ENCODE measurements at places on chromosomes 2 and 18.
A peak's percentile ranks its signal among the peaks of the same experiment; 100 is the strongest.

DNA sequence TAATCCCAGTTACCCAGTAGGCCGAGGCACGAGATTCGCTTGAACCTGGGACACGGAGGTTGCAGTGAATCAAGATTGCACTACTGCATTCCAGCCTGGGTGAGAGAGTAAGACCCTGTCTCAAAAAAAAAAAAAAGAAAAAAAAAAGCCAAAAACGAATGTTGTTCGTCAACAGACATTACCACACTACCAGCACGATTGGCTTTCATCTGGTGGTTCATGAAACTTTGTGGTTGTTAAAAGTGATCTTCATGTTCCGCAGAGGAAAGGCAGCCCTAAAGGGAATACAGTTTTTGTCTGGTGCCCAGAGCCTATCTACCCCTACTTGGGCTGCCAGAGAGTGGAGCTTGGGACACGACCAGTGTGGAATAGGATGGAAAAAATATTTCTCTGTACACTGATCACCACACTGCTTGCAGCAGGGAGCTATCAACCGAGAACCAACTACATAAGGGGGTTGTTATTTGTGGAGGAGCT, 13.6 kb upstream of the CXCR4 start:
- peak; percentile 64 for DNase-seq

DNA sequence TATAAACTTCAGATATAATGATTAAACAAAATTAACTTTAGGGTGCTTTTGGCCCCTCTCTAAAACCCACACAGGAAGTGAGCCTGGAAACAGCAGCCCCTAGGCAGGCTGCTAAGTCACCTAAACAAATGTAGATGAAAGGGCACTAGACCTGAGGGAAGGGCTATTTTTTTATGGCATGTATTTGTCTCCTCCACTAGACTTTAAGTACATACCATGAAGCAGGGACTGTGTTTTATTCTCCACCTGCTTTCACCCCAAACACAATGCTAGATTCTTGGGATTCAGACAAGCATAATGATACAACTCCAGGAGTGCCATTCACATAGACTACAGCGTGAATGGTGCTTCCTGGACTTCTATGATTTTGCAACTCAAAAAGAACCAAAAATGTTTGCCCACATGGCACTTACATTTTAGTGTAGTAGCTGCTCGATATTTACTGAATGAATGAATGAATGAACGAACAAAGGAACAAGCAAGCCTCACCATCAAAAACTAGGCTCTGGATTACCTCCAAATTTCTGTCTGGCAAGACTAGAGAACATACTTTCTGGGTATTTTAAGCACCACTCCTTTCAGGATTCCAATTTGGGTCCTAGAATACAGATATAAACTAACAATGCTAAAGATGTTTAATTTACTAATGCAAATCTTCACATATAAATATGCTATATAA, 10.1 kb downstream of the ATAD2B start:
- no peak for DNase-seq

DNA sequence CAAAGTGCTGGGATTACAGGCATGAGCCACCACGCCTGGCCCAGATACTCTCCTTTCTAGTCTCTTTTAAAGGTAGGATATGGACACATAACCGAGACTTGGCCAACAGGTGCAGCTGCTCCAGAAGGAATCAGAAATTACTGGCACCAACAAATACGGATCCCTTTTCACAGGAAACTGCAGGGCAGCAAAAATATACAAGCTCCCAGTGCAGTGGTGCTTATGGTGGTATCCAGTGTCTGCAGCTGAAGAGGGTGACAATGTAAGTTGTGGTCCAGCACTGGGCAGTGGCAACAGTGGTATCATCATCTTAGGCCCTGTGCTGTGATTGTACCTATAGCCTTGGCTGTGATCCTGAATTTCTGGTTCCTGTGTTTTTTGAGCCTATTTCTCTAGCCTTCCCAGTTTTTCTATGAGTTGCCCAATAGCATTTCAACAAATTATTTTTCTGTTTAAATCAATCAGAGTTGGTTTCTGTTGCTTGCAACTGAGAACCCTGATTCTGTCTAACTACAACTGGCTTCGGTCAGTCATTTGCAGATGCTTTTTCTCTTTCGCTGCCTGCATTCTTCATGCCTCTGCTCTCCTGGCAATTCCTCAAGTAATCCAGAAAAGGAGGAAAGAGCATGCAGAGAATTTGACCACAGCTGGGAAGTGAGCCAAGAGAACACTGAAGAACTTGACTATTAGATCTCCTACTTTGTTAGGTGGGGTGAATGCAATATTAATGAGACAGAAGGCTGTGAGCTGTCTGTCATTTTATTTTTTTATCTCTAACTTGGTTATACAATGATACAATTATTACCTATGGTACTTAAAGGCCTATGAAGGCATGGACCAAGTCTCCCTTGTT, 30.8 kb upstream of the EML4 start:
- DNase-seq = no peak

DNA sequence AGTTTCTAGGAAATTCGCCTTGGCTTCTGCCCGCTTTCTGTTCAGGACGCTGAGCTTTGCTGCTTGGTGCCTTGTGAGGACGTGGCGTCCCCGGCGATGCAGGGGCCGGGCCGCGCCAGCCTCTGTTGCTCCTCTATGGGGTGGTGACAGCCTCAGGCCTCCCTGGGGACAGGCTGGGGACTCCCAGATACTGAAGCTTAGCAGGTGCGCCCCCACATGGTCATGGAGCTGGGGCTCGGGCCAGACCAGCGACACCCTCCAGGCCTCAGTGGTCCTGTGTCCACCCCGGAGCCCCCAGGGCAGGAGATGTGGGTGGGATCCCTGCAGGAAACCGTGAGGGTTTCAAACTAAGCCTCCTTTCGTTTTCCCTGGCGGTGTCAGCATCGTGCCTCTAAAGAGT, 29.2 kb downstream of the KCNG2 start:
- no peak for DNase-seq

DNA sequence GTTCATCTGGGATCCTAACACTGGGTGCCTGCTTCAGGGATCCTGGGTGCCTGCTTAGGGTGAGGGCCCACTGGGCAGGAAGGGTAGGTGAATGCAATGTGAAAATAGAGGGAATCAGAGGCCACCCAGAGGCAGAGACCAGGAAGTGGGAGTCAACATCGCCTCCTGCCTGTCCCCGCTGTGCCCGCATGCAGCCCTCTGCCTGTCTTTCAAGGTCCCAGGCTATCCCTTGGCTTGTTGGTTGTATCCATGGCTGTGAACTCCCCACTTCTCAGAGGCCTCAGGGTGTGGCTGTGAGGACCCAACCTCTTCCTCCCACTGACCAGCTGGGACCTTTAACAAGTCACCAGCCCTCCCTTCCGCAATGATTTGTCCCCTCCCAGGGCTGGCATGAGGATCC, 26.5 kb downstream of the PSD4 start:
- no peak for DNase-seq

DNA sequence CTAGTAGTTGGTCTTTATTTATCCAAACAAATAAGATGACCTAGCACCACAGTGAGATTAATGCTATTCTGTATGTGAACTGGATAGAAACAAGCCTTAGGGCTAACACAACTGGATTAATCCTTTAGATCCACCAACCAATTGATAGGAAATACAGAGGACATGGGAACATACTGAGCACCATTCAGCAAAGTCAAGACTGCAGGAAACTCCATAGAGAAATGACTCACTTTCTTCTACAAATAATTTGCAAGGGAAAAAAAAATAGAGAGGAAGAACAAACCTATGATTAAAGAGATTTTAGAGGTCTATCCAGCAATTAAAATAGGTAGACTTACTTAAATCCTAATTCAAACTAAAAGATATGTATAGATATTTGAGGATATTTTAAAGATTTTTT, 23.9 kb downstream of the WDFY1 start:
- DNase-seq = no peak

GRCh38 chr2:238220274-238220891, 16.9 kb upstream of the ILKAP start:
- DNase-seq = no peak

DNA sequence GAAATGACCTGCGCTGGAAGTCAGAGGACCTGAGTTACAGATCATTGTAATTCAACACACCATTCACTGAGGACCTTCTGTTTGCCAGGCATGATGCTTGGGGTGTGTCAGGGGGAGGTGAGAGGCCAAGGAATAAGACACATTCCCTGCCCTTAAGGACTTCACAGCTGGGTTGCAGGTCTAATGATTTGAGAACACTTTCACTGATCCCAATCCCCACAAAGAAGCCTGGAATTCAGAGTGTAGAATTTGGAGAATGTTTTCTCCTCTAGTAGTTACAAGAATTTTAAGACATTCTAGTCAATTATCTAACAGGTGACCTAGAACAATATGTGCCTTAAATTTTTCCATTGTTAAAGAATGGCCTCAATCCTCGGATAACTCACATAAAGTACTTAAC, 322.4 kb downstream of the TNS1 start:
- no peak for DNase-seq

- no peak for DNase-seq
These were observed 129.1 kb downstream of the ARHGAP15 start for GRCh38 chr2:143258126-143258892.

DNA sequence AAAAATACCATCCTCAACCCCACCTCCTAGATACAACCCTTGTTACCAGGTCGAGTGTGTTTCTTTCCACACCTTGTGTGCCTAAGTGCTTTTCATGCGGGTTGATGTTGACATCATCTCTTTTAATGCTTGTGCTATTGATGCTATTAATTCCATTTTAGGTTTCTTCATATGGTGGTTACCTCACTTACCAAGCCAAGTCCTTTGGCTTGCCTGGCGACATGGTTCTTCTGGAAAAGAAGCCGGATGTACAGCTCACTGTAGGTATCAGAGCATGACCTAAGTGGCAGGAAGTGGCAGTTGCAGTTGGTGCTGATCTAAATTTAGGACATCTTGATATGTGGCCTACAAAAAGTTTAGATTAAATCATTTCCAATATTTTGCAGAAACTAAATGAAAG, 149.9 kb upstream of the TTC39C start:
- peak; percentile 23 for DNase-seq

- no peak for DNase-seq
These were observed 250.3 kb downstream of the ERBB4 start for GRCh38 chr2:212288308-212288707.

DNA sequence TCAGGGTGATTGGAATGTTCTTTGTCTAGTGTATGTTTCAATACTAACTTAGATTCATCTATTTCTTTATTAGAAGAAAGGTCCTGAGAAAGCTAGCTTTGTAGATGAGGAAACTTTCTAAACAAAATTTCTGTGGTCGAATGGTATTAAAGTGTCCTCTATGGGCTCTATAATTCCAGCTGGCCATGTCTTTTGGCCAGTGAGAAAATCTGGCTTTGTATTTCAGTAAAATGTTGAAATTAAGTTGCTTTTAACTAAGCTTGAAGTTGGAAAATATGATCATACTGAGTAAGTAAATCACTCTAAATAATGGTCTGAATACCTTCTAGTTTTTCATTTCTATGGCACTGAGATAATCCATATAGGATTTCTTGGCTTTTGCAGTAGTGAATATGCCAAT, 148.8 kb downstream of the RDH14 start:
- no peak for DNase-seq

GRCh38 chr2:241940329-241940728, 70.8 kb downstream of the RTP5 start:
- DNase-seq = no peak

DNA sequence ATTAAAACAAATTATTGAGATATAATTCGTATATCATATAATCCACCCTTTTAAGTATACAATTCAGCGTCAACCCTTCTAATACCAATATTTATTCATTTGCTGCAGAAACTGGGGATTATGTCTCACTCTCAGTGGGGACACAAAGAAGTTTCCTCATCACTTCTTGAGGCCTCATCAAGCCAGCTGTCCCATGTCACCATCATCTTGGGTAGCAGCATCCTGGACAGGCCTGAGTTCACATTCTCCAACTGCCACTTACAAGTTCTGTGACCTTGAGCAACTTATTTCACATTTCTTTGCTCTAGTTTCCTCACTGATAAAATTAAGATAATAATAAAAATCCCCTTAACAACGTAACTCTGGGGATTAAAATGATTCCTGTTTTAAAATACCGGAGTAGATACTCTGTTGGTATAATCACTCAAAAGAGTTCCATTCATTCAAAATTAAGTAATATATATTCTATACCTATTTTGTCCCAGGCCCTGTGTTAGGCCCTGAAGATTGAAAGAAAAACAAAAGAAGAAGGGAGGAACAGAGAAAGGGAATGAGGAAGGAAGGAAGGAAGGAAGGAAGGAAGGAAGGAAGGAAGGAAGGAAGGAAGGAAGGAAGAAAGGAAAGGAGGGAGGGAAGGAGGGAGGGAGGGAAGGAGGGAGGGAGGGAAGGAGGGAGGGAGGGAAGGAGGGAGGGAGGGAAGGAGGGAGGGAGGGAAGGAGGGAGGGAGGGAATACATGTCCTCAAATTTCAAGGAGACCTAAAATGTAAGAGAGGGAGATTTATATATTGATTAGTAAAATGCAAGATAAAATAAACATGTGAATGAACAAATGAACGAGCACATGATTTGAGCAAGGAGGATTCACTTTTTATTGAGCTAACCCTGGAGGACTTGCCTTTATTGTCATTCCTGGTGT, 42.4 kb downstream of the NCKAP5 start:
- DNase-seq = no peak

DNA sequence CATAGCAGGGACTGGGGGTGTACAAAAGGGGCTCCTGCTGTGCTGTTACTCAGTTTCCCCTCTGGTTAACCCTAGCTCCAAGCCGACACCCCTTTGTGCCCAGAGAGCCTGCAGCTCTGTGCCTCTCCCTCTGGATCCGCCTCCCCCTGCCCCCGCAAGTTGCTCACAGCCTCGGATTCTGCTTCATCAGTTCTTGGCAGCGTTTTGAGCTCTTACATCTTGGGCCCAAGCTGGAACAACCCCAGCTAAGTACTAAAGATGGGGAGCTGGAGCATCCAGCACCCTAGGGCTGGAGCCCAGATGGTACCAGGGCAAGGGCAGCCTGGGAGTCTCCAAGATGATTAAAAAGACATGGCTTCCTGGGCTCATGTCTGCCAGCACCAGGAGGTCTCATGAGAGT, 40.7 kb downstream of the POMC start:
- no peak for DNase-seq

DNA sequence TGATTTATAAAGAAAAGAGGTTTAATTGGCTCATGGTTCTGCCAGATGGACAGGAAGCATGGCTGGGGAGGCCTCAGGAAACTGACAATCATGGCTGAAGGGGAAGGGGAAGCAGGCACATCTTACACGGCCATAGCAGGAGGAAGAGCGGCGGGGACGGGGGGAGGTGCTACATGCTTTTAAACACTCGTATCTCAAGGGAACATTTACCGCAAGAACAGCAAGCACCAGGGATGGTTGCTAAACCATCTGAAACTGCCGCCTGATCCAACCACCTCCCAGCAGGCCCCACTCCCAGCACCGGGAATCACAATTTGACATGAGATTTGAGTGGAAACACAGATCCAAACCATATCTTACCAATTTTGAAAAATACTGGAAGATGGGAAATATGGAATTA, 362.8 kb downstream of the FBXO15 start:
- no peak for DNase-seq

GRCh38 chr2:240139666-240140393, 628 bp downstream of the OTOS start:
- DNase-seq = no peak

All from activated T-cell treated with anti-CD3 and anti-CD28 coated beads, Interleukin-2, amount 50 U/mL, for 72 hours (primary cell).